ENCODE measurements at places on chromosomes 5 and 9.

- no peak for DNase-seq
Observed at GRCh38 chr5:111463311-111463710, 49.0 kb downstream of the STARD4 start.

DNA sequence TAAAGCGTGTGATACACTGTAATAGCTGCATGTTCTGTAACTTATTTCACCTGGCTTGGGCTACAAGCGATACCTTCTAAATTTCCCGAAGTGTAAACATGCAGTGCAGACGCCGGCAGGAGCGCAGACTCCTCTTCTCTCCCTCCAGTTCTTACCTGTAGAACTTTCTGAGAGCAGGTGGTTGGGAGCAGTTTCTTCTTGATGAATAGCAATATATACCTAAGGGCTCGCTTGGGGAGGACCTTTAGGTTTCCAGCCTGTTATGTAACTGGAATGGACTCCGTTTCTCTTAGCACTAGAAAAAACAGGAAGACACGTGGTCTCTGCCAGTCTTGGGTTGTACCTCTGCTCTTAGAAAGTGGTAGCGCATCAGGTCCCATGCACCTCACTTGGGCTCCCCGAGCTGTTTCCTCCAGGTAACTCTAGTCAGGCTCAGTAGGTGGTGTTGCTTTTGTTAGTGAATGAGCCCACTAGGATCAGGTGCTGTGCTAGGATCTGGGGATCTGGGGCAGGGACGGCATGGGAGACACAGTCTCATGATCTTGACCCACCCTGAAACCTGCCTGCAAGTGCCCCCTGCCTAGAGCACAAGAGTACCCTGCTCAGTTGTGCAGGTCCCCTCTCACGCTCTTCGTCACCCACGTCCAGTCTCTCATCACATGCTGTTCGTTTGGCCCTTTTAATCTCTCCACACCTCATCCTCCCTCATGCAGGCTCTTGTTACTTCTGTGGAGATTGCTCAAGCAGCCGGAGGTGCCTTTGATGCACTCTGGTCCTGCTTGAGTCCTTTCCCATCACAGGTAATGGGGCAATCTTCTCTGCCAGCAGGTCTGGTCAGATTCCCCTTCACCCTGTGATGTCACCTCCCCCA, 2.8 kb downstream of the TENT4A start:
- DNase-seq = no peak

DNA sequence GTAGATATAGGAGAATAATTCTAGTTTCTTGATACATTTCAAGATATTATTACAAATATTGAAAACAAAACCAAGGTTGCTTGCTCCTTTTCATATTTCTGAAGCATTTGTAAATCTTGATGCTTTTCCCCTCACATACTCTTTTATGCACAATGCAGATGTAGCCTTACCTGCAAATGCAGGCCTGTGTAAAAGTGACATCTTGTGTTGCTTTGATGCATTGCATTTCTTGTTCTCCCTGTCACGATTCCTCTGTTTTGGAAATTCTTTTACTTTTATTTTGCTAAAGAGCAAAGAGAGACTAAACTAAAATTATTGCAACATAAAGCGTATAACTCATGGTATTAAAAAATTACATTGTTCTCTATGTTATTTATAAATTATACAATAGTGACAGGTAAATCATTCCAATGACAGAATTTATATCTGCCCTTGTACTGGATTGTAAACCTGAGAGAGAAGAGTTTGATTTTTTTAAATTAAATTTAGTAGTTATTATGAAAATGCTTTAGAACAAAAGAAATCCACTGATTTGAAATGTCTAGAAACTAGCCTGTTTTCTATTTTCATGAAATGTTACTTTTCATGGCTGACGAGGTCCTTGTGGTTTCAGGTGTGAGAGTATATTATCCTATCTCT, 970.0 kb downstream of the MAT2B start:
- DNase-seq = no peak

- DNase-seq = no peak
Observed at GRCh38 chr9:27340285-27340674, 43.3 kb upstream of the EQTN start.

GRCh38 chr5:6377582-6377904, 804 bp downstream of the MED10 start:
- DNase-seq = no peak

- no peak for DNase-seq
Observed at GRCh38 chr5:73381590-73382400, 66.8 kb downstream of the FOXD1 start.

GRCh38 chr5:138068742-138069600, 14.9 kb upstream of the WNT8A start:
- peak; percentile 73 for DNase-seq

- no peak for DNase-seq
Observed at GRCh38 chr9:109601181-109601580, 103.1 kb upstream of the PTPN3 start.

DNA sequence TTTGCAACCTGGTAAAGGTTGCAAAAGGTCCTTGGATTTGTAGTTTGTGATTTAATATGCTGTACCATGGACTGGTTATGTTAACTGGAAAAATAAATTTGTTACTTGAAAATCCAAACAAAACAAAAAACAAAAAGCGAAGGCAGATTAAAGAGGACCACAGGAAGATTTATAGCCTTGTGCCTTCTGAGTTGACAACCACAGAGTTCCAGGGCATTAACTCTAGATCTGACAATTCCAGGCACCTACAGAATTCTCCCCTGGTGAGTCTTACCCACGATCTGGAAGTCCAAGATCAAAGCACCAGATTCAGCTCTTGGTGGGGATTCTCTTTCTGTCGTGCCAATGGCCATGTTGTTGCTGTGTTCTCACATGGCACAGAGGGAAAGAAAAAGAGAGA, 107.9 kb upstream of the SELENOP start:
- DNase-seq = no peak

DNA sequence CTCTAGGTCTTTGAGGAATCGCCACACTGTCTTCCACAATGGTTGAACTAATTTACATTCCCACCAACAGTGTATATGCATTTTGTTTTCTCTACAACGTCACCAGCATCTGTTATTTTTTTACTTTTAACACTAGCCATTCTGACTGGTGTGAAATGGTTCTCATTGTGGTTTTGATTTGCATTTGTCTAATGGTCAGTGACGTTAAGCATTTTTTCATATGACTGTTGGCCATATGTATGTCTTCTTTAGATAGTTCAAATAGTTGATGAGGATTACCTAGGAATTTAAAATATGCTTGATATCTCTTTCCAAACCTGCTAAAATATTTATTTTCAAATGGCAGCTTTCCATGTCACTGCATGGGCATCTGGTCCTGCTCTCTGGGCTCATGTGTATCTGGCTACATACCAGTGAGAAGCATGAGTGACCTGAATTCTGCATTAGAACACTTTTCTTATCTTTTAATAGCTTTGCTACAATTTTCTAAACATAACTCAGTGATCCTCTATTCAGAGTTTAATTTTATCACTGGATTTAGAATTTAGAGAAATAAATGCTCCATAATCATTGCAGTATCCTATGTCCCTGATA, 95.8 kb upstream of the ADAMTS16 start:
- DNase-seq = no peak

DNA sequence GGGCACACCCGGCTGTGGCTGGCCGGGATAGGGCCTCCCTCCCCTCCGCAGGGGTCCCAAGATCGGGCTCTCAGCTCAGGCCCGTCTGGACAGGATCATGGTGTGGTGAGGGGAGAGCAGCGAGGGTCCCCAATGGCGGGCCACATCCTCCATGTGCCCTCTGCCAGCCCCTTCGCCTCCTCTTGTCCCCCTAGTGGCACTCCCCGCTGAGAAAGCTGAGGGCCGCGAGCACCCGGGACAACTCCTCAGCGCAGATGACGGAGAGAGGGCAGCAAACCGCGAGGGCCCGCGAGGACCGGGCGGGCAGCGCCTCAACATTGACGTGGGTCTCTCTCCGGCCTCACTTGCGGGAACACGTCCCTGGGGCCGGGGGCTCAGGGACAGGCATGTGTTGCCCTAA, 24.6 kb downstream of the NKD2 start:
- DNase-seq = no peak

- DNase-seq = no peak
Observed at GRCh38 chr9:130847306-130848217, 12.5 kb downstream of the ABL1 start.
